ENCODE measurements at places on chromosomes 12 and 14.
A peak's percentile ranks its signal among the peaks of the same experiment; 100 is the strongest.

DNA sequence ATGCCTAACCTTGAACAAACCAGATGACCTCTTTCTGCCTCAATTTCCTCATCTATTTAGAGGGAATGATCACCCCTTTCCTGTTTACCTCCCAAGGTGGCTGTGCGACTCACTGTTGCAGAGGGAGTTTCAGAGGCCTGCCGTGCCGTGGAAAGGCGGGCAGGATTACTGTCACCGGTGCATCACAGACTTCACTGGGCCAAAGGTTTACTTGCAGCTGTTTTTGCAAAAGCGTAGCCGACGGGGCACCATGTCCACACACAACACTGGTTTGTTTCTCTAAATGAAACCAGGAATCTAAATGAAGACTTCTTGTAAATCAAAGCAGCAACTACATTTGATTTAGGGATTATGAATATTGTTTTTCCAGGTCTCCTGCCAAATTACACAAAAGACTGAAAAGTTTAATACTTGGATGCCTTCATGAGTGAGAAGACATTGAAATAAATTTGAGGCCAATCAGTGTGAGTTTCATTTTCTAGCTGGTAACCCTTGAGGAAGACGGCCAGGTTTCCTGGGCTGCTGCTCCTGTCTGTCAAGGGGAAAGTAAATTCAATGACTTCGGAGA is 696.1 kb upstream of the TMEM132C start:
- DNase-seq, result no peak

- no peak for DNase-seq
These were observed 15.3 kb upstream of the DGLUCY start for GRCh38 chr14:91098591-91098990.

- no peak for DNase-seq
These were observed 96.4 kb downstream of the LRRC74A start for GRCh38 chr14:76922584-76922983.

GRCh38 chr14:65115615-65116014 is 13.3 kb upstream of the MAX start:
- DNase-seq, result no peak

- no peak for DNase-seq
These were observed 21.1 kb downstream of the PLEKHD1 start for GRCh38 chr14:69505338-69506240.

GRCh38 chr12:22653791-22654190 is 28.8 kb downstream of the ETNK1 start:
- no peak for DNase-seq

- no peak for DNase-seq
These were observed 11.6 kb downstream of the SMIM41 start for GRCh38 chr12:52091061-52091460.

- no peak for DNase-seq
These were observed 14.5 kb downstream of the BAG5 start for GRCh38 chr14:103547941-103548462.

DNA sequence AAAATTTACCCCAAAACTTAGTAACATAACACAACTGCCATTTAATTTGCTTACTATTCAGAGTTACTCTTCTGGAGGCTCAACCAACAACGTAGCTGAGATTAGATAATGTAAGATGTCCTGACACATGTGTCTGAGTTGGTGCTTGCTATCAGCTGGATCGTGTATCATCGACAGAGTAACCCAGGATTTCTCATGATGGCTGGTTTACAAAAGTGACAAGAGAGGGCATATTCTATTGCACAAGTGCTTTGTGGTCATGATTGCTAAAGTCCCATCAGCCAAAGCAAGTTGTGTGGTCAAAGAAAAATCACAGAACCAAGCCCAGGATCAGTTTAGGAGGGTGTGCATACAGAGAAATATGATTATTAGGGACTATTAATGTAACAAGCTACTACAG is 73.4 kb downstream of the CAPZA3 start:
- DNase-seq, result no peak

GRCh38 chr12:26614011-26614616 is 218.9 kb downstream of the ITPR2 start:
- no peak for DNase-seq

DNA sequence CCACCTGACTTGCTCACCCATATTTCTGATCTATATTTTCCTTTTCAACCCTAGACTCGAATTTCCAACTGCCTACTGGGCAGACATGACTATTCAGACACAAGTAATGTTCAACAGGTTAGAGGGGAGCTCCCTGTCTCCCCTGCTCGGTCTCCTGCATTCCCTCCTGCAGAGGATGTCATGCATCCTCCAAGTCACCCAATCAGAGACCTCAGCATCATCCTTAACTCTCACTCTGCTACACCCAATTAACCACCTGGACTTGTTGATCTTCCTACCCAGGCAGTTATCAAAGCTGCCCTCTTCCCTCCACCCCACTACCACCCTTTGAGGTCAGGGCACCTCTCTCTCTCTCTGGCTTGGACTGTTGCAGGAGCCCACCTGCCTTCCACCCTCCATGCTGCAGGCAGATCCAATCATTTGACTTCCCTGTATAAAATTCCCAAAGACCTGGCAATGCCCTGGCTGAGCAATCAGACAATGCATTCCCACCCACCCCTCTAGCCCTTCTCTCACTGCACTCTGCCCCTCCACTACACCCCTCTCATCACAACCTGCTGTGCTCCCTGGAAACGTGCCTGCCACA is 10.9 kb downstream of the FAIM2 start:
- DNase-seq, result no peak

DNA sequence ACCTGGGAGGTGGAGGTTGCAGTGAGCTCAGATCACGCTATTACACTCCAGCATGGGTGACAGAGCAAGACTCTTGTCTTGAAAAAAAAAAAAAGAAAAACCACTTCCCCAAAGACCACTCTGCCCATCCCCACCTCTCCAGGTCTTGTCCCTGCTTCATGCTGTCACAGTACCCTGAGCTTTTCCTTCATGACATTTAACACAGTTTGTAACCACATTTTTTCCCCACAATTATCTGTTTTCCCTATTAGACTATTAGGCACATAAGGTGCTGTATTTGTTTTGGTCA is 6.9 kb downstream of the HECTD1 start:
- DNase-seq, result no peak

DNA sequence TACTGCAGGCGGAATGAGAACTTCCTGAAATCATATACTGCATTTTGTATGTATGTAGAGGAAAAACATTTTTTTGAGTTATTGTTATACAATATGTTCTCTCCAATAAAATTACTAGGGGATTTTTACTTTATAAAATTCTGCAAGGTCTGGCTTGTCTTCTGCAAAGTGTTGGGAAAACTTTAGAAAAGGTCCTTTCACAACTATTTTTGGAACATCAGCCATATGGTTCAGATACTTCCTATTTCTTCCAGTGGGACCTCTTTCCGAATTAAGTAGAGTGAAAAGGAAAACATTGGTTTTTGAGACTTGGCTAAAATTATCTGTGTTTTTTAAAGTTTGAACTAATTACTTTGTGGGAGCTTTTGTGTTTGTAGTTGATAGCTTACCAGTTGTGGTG is 52.7 kb downstream of the DAAM1 start:
- no peak for DNase-seq

- no peak for DNase-seq
These were observed 379.8 kb downstream of the MED13L start for GRCh38 chr12:115897729-115898128.

DNA sequence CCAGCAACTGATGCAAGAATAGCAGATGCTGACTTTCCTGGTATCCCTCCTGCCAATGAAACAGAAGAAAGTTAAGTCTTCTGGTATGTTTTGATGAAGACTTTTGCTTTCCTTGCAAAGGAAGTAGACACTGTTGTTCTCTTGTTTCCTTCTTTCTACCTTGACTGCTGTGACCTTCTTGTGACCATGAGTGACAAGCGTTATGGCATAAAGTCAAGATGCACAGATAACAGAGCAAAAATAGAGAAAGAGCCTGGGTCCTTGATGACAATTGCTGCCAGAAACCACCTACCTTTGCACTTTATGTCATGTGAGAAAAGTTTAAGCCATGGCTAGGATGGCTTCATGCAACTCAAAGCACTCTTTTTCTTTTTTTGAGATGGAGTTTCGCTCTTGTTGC is 49.2 kb upstream of the LTA4H start:
- DNase-seq, result no peak

DNA sequence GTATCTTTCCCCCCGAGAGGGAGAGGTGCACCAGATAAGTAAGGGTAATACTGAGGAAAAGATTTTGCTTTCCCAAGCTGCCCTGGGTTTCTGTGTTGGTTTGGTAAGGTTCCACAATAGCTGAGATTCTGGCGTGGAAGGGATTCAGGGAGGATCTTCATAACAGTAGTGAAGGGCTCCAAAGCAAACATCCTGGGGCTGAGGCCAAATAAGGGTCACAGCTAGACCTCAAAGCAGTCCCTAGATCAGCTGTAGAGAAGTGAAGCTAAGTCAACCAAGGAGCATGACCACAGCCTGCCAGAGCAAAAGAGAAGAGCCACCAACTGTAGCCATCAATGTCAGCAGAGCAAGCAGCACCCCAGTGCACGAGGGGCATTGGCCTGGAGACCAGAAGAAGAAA is 73.2 kb upstream of the SLC35F4 start:
- no peak for DNase-seq

DNA sequence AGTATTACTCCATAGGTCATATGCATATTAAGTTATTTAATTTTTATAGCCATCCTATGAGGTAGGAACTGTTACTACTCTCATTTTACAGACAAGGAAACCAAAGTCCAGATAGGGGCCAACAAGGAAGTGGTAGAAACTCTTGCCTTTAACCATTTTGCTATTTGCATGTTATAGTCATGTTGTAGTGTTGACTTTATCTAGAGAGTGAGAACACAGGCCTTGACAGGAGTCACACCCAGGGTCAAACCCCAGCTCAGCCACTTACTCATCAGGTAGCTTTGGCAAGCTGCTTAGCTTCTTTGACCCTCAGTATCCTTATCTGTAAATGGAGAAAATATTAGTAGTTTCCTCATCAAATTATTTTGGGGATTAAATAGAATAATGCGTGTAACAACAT is 156.2 kb downstream of the CAND1 start:
- DNase-seq, result no peak

GRCh38 chr12:111393700-111394300 is 11.9 kb upstream of the SH2B3 start:
- DNase-seq, result no peak

- no peak for DNase-seq
These were observed 2.9 kb downstream of the TCHP start for GRCh38 chr12:109902891-109903418.

DNA sequence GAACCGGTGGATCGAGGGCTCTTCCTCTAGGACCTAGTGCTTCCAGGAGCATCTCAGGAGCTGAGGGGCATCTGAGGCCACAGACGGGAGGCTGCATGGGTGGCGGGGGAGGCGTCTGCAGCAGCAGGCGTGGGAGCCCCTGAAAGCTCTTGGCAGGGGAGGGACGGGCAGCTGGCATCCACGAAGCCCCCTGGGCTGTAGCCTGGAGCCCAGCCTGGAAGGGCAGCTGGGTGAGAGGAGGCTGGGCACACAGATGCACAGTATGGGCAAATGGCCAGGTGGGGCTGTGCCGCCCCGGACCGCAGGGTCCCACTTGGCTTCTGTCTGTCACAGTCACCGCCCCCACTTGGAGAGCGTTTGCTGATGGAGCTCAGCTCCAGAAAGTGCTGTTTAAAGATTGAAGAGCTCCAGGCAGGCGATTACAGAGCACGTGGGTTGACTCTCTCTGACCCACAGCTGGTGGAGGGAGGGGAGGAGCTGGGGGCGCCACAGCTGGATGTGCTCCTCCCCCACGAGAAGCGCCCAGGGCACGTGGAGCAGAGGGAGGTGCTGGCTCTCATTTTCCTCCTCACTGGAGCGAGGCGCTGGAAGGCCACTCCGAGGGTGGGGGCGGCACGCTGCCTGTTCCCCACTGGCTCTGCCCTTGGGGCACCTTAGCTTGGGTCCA is 155.0 kb upstream of the C14orf180 start:
- peak; percentile 78 for DNase-seq

DNA sequence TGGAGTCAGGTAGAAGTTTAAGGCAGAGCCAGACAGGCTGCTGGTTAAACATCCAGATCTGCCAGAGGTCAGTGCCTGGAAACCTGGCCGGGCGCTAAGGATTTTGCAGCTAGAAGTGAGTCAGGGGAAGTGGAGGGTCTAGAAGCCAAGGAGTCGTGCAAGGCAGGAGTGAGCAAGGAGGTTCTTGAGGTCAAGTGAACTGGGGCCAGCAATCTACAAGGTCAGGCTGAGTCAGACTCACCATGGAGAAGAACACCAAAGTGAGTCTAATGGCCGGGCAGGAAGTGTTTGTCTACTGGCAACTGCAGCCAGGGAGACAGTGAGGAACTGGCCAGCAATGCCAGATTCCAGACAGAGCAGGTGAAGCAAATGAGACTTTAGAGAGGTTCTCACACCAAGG is 628.2 kb downstream of the ETNK1 start:
- DNase-seq, result no peak

DNA sequence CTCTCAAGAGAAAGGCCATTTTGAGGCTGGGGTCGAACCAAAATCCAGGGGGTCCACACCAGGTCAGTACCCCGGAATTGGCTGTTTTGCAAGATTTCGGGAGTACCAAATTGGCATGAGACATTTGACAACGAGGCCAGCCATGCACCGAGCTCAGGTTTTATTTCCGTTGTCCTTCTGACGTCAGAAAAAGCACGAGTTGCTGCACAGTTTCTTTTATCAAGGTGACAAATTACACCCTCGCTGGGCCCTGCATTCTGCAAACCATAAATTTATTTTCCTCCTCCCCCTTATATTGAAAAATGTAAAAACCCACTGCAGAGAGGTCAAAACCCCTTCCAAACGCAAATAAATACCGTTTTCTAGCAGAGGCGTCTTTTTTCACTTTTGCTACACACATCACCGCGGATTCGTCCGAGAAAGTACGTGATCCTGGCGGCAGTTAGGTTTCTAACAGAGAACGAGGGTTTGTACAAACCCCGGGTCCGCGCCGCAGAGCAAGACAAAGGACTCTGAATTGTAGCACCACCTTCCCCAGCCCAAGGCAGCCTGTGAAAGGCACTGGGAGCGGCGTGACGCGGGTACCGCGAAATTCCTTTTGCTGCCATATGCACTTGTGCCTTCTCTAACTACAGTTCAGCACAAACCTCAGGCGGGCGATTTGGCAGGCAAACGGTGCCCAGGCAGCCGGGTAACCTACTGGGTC is 1.8 kb downstream of the SLC38A1 start:
- no peak for DNase-seq

- no peak for DNase-seq
These were observed 52.2 kb upstream of the CFL2 start for GRCh38 chr14:34766606-34767005.

DNA sequence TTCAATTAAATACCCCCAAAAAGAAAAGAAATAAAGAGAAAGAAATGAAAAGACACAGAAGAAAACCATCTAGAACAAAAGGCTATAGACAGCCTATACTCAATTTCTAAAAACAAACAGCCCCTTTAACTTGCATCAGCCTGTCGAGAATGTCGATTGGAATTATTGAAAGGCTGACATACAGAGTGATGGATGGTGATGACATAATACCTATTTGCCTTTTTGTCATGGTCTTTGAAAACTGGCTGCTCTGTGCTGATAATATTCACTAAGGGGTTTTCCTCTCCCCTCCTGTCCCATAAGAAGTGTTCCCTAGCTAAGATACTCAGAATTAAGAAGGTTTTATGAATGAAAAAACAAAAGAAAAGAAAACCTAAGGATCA is 393.7 kb downstream of the SOX5 start:
- DNase-seq, result no peak

GRCh38 chr12:77722536-77722935 is 108.2 kb upstream of the NAV3 start:
- DNase-seq, result no peak

Data from NCI-H2081 treated with DMSO at 0.1 percent for 48 hours (cell line).